A549 treated with CORT108297 at 1 μM for 4 hours (cell line): ENCODE measurements at places on chromosomes 11 and 22. TPM values are rescaled to one million over a fixed set of nuclear protein-coding genes. Genes with fewer than 3 reads are reported as not detected.

SMC1B gene
- 0.02 to 0.03 TPM (median 0.03 TPM) in 3 of 5 replicates, not detected in the others for total RNA-seq

CCDC87 gene
- 0.54 to 0.72 TPM (median 0.57 TPM) in 5 replicates for total RNA-seq

FGF3 gene
- not detected in 5 replicates for total RNA-seq

MS4A8 gene
- total RNA-seq = not detected in 5 replicates

AP2A2 gene
- 32.5 to 38.3 TPM (median 37.2 TPM) in 5 replicates for total RNA-seq

MB gene
- total RNA-seq = 6.7 to 8.9 TPM (median 7.7 TPM) in 5 replicates
